PC-9 (cell line): ENCODE measurements at places on chromosomes 4 and X. TPM values are rescaled to one million over a fixed set of nuclear protein-coding genes. Genes with fewer than 3 reads are reported as not detected.

The WDR17 gene
- 2.2 and 2.3 TPM in 2 replicates for total RNA-seq

The VCX3A gene
- total RNA-seq = 0.85 and 2.3 TPM in 2 replicates

The GLOD5 gene
- total RNA-seq = not detected in 2 replicates

The SLC2A9 gene
- total RNA-seq = 0.28 and 1.1 TPM in 2 replicates

The EVC gene
- total RNA-seq = 14.0 and 15.5 TPM in 2 replicates

The PPBP gene
- total RNA-seq = not detected in 2 replicates

DNA sequence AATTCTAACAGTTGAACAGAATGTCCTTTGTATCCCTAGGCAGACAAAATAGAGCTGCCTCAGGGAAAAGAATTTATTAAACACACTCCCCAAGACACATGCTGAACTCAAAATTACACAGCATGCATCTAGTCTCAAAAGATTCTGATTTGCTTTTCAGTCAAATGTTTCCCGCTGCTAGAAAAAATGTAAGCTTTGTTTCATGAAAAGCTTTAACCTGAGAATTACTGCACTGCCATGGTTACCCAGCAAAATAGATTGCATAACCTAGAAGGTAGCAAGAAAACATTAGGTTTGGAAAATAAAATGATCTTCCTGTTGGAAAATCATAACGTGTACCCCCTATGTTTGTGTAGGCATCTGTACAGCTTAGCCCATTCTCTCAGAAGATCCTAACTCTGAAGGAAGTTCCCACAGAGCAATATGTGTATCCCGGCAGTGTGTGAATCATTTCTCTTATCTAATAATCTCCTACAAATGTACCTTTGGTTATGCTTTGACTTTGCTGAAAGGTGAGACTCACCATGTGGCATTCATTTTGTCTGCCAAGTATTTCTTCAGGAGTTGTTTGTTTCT lies 646.9 kb downstream of the STPG2 start:
- H3K4me1 ChIP-seq = no peaks in the 10 kb centered on the region; the same call in 1 of the 2 replicates
- H3K4me3 ChIP-seq = no peak overlapping the region
- peak overlapping the region; percentile 10; the same call in 1 of the 2 replicates for H3K27ac ChIP-seq
- no peaks in the 10 kb centered on the region for H3K36me3 ChIP-seq

GRCh38 chrX:84216406-84216805 lies 28.4 kb upstream of the RPS6KA6 start:
- no peak overlapping the region for H3K27ac ChIP-seq
- H3K36me3 ChIP-seq = no peaks in the 10 kb centered on the region
- no peak overlapping the region for H3K4me3 ChIP-seq

- H3K4me3 ChIP-seq = no peak overlapping the region
- H3K4me1 ChIP-seq = no peaks in the 10 kb centered on the region
- H3K36me3 ChIP-seq = no peaks in the 10 kb centered on the region
- H3K27ac ChIP-seq = no peak overlapping the region
- no peaks in the 10 kb centered on the region for H3K27me3 ChIP-seq
- no peak for DNase-seq
These were observed 180.1 kb upstream of the SPRY1 start for GRCh38 chr4:123216543-123216942.

DNA sequence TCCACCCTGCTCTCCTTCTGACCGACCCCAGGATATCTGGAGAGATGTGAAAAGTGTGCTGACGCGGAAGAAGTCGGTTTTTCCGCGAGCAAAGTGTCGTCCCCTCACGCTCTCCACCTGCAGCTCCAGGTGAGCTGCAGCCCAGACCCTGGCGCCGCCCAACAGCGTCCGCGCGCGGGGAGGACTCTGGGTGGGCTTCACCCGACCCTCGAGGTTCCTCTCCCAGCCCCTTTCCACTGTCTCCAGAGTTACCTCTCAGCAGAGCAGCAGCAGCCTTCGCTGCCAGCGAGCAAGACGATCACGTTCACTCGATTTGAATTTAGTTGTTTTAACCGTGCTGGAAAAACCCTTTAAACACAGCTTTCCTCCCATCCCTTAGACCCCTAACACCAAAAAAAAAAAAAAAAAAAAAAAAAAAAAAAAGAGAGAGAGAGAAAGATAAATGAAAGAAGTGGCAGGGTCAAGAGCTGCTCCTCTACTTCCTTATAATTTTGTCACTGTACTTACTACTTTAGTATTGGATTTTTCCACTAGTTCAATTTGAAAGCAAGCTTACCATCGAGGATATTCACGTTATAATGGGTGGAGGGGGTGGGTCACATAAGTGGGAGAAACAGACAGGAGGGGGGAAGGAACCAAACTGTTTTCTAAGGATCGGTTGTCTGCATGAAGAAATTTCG lies 758 bp upstream of the NR3C2 start:
- no peaks in the 10 kb centered on the region for H3K36me3 ChIP-seq
- H3K27me3 ChIP-seq = peaks cover 20% of the 10 kb centered on the region
- peaks cover 13% of the 10 kb centered on the region; the same call in 1 of the 2 replicates for H3K4me1 ChIP-seq

- no peak overlapping the region for H3K27ac ChIP-seq
- H3K36me3 ChIP-seq = no peaks in the 10 kb centered on the region
- no peaks in the 10 kb centered on the region for H3K27me3 ChIP-seq
- DNase-seq = no peak
- no peaks in the 10 kb centered on the region for H3K4me1 ChIP-seq
These were observed 444.3 kb upstream of the GRIA3 start for GRCh38 chrX:122739770-122740169.

- no peaks in the 10 kb centered on the region for H3K4me1 ChIP-seq
- H3K36me3 ChIP-seq = no peaks in the 10 kb centered on the region
- no peak for DNase-seq
- no peaks in the 10 kb centered on the region for H3K27me3 ChIP-seq
These were observed 346.6 kb downstream of the FBXO8 start for GRCh38 chr4:173936861-173937260.

GRCh38 chr4:138772366-138772765 lies 243.2 kb upstream of the NOCT start:
- H3K36me3 ChIP-seq = no peaks in the 10 kb centered on the region
- no peak overlapping the region for H3K27ac ChIP-seq
- no peaks in the 10 kb centered on the region for H3K27me3 ChIP-seq
- no peak overlapping the region for H3K4me3 ChIP-seq
- H3K4me1 ChIP-seq = 0 out of 2 replicates have a peak, but pooled peaks cover 7% of the 10 kb centered on the region

DNA sequence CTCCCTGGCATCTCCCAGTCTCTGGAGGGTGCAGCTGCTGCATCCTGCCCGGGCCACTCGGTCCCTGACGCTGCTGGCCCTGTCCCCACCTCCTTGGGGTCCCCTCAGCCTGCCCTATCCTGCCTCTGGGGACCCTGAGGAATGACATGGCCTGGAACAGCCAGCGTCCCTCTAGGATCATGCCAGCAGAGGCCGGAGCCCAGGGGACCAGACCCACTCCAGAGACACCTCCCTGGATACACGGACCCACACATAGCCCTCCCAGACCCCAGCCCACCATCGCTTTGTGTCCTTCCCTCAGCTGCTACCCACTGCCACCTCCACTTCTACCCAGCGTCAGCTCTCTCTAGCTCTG lies 35.5 kb downstream of the CPLX1 start:
- no peak overlapping the region for H3K27ac ChIP-seq
- no peak overlapping the region for H3K4me3 ChIP-seq
- no peak for DNase-seq
- no peaks in the 10 kb centered on the region for H3K36me3 ChIP-seq
- H3K27me3 ChIP-seq = no peaks in the 10 kb centered on the region
- no peaks in the 10 kb centered on the region for H3K4me1 ChIP-seq

DNA sequence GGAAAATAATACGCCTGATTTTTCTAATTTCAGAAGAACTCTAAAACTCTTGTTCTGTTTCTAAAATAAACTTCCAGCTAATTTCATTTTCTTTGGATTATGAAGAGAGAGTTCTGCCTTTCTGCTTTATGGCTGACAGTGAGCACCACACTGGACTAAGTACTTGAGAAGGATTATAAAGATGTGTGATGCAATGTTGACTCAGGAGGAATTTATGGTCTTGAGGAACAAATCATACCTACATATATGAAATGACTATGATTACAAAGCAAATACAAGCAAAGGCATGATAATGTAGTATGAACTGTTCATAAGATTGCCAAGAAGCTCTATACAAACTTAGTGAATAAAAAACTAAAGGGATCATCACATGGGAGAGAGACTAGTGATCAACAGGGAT lies 13.0 kb upstream of the SLC25A5 start:
- H3K27me3 ChIP-seq = no peaks in the 10 kb centered on the region
- H3K4me3 ChIP-seq = no peak overlapping the region
- DNase-seq = no peak
- no peak overlapping the region for H3K27ac ChIP-seq
- no peaks in the 10 kb centered on the region for H3K4me1 ChIP-seq

DNA sequence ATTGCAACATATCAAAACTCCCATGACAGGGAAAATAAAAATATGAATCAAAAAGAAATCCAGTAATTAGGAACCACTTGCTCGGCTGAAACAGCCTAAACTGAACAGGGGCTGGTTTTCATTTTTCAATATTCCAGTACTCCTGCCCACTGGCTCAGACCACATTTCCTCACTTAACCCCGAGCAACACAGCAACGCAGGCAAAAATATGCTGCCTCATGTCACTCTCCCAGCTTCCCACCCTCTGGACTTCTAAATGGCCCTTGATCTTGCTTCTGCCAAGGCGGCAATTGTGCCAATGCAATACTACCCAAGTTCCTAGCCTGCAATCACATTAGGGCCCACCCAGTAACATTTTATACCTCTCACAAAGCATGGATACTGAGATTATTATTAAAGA lies 30.6 kb downstream of the USP46 start:
- no peaks in the 10 kb centered on the region for H3K4me1 ChIP-seq
- H3K36me3 ChIP-seq = no peaks in the 10 kb centered on the region
- no peak overlapping the region for H3K4me3 ChIP-seq
- no peaks in the 10 kb centered on the region for H3K27me3 ChIP-seq
- DNase-seq = no peak

DNA sequence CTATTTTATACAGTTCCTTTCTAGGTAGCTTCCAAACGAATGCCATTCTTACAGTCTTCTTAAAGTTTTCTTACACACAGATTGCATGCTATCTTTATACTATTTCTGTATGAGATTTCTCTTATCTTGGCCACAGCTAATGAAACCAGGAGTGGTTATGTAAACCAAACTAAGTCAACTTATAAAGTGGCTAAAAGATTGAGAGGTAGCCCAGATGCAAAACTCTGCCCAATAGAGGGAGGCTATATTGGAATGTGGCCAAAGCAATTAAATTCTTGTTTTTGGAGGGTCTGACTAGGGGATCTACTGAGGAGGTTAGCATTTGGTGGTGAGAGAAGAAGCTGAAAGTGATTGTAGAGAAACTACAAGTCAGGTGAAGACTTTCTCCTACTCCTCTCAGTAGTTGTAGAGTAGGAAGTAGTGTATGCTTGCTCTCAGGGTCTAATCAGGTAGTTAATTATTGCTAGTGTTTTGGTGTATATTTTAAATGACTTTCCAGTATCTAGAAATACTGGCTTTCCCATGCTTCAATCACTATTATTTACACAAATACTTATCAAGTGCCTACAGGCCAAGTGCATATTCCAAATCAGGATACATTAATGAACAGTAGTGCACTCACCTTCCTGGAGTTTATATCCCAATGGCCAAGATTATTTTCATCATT lies 104.2 kb upstream of the HPGD start:
- no peaks in the 10 kb centered on the region for H3K4me1 ChIP-seq
- H3K27me3 ChIP-seq = no peaks in the 10 kb centered on the region
- no peak overlapping the region for H3K4me3 ChIP-seq

GRCh38 chr4:48255072-48255958 lies 14.3 kb downstream of the TEC start:
- no peaks in the 10 kb centered on the region for H3K27me3 ChIP-seq
- H3K36me3 ChIP-seq = no peaks in the 10 kb centered on the region
- H3K27ac ChIP-seq = no peak overlapping the region
- H3K4me3 ChIP-seq = no peak overlapping the region
- no peak for DNase-seq
- no peaks in the 10 kb centered on the region; the same call in 1 of the 2 replicates for H3K4me1 ChIP-seq

- H3K27ac ChIP-seq = no peak overlapping the region
- no peaks in the 10 kb centered on the region for H3K27me3 ChIP-seq
- no peaks in the 10 kb centered on the region for H3K4me1 ChIP-seq
- no peaks in the 10 kb centered on the region for H3K36me3 ChIP-seq
These were observed 18.7 kb upstream of the TLR8 start for GRCh38 chrX:12887767-12888166.

GRCh38 chr4:92714640-92715039 lies 410.9 kb downstream of the GRID2 start:
- no peak overlapping the region for H3K27ac ChIP-seq
- no peaks in the 10 kb centered on the region for H3K4me1 ChIP-seq
- no peak overlapping the region for H3K4me3 ChIP-seq
- no peaks in the 10 kb centered on the region for H3K27me3 ChIP-seq
- no peaks in the 10 kb centered on the region for H3K36me3 ChIP-seq

DNA sequence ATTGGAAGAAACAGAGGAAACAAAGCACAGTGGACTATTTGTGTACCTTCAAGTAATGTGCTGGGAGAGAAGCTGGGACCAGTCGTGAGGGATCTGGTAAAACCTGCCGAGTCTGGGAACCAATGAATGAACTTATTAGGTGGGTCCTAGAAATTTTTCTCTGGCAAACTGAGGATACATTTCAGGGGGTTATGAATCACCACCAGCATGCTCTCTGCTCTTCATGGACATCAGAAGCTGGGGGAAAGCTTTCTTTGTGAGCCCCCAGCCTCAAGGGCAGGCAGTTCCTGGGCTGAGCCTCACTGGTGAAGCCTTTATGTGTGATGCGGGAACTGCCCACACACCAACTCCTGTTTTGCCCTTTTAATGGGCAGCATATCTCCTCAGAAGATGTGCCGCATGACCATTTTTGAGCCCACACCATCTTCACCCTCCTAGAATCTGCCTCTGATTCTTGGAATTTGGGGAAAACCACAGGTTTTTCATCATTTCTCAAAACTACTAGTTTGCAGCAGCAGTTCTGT lies 95.4 kb upstream of the ENPP6 start:
- no peak overlapping the region for H3K4me3 ChIP-seq
- no peak overlapping the region for H3K27ac ChIP-seq
- H3K27me3 ChIP-seq = no peaks in the 10 kb centered on the region
- H3K36me3 ChIP-seq = no peaks in the 10 kb centered on the region
- H3K4me1 ChIP-seq = no peaks in the 10 kb centered on the region
- no peak for DNase-seq

- DNase-seq = no peak
- H3K4me3 ChIP-seq = no peak overlapping the region
These were observed 60.8 kb upstream of the IL2 start for GRCh38 chr4:122517345-122517744.

- DNase-seq = no peak
- no peak overlapping the region for H3K27ac ChIP-seq
- no peaks in the 10 kb centered on the region for H3K27me3 ChIP-seq
- H3K36me3 ChIP-seq = no peaks in the 10 kb centered on the region
- H3K4me3 ChIP-seq = no peak overlapping the region
These were observed 92.6 kb downstream of the TSPAN5 start for GRCh38 chr4:98565681-98566301.

DNA sequence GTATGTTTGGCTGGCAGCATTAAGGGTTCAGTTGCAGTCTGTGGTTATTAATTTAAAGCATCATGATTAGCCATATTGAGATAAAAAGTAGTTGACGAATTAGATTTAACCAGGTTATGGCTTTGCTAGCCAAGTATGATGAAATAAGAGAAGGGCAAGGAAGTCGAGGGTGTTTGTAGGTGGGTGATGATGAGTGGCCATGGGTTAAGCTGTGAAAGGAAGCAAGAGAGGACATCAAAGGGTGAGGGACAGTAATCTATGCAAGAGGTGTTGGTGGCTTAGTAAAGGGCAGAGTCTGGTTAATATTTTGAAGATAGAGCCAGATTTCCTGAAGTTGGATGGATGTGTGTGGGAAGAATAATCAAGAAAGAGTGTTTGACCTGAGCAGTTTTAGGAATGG lies 44.5 kb downstream of the STIM2 start:
- DNase-seq = no peak
- H3K27me3 ChIP-seq = no peaks in the 10 kb centered on the region
- H3K27ac ChIP-seq = no peak overlapping the region
- H3K4me3 ChIP-seq = no peak overlapping the region
- no peaks in the 10 kb centered on the region for H3K4me1 ChIP-seq

GRCh38 chrX:42823443-42823842 lies 45.5 kb upstream of the PPP1R2C start:
- H3K27me3 ChIP-seq = no peaks in the 10 kb centered on the region
- H3K36me3 ChIP-seq = no peaks in the 10 kb centered on the region
- no peaks in the 10 kb centered on the region for H3K4me1 ChIP-seq
- no peak for DNase-seq
